ENCODE measurements at places on chromosomes 3 and 15. TPM values are rescaled to one million over a fixed set of nuclear protein-coding genes. Genes with fewer than 3 reads are reported as not detected.

Gene C2CD4B
- total RNA-seq: 0.21 TPM

Gene ARPP21
- total RNA-seq: not detected

Gene CYP11A1
- total RNA-seq: 0.42 TPM

Gene WDR93
- total RNA-seq: not detected

Gene IL12A
- 4.1 TPM for total RNA-seq

Gene XYLB
- 0.63 TPM for total RNA-seq
